ENCODE measurements at places on chromosomes 2 and 18.

DNA sequence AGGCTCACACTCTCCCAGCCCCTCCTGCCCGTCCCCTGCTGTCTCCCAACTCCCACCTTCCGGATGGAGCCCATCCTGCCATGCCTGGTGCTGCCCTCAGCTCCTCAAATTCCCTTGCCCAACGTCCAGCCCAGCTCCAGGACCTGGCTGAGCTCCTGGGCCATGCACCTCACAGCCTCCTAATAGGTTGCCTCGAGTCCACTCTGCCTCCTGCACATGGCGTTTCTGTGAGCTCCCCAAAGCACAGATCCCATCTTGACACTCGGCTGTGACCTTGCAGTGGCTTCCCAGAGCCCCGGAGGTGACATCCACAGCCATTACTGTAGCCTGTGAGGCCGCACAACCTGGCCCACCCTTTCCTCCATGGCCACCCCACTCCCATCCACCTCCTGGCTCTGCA lies 191.9 kb upstream of the SALL3 start:
- DNase-seq, result no peak

GRCh38 chr2:203569677-203570316 lies 34.7 kb upstream of the RAPH1 start:
- no peak for DNase-seq

DNA sequence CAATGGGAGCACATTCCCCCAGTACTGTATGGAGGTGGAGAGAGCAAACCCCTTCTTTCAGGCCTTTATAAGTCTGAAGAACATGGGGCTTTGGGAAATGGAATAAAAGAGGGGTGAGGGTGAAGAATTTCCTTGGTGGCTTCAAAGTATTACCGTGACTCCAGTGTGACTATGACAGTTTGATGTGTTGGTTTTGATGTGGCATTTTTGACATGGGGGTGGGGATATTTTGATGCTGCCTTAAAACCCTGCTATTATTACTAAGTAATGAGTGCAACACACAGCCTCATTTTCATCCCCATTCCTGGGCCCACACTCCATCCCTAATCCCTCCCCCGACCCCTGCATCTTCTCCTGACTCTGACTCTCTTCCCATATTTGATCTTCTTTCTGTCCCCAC lies 23.6 kb downstream of the QPCT start:
- no peak for DNase-seq

DNA sequence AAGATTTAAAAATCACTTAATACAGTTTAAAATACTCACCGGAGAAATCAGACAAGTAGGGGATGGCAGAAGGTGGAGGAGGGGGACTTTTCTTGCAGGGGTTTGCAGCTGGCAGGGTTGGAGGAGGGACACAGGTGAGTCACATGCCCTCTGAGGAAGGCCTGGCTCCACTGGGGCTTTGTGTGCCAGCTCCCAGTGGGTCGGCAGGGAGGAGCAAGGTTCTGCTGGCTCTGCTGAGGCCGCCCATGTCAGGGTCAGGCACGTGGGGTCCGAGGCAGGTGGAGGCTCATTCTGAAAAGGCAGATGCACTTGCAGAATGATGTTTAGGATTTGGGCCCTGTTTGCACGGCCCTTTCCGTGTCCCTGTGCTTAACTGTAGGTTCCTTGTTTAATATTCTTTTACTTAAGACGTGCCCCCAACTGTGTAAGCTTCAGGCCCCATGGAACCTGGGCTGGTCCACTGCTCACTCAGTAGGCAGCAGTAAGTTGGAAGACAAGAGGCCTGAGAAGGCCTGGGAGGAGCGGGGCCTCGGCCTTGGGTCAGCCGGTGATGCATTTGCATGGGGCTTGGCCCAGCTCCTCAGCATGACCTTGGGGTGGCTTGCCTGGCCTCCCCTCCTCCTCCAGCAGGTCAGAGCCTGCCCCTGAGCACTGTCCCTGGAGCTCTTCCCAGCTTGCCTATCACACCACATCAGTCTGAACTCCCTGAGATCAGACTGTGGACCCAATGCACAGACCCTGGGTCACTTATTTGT lies 141.0 kb downstream of the GLI2 start:
- DNase-seq, result no peak

GRCh38 chr2:200930947-200931626 lies 32.4 kb downstream of the ORC2 start:
- no peak for DNase-seq

DNA sequence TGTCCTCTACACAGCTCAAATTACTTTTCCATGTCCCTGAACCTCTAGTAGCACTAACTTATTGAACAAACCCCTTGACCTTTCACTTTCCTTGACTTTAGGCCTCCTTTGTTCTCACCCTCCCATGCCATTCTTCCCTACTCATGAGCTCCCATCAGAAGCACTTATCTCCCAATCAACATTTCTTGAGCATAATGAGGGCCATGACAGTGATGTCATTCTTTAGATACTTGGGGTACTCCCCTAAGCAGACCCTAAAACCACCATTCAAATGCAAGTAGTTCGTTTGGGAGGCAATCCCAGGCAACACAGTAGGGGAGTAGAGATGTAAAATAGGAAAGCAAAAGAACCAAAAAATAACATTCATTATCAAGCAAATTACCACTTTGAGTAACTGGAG lies 115.9 kb upstream of the ARHGAP28 start:
- DNase-seq, result no peak

- DNase-seq, result peak; percentile 69
Measured at GRCh38 chr18:7598167-7599047, 31.3 kb downstream of the PTPRM start.

GRCh38 chr2:134138115-134138514 lies 115.8 kb upstream of the MGAT5 start:
- DNase-seq, result peak; percentile 25

GRCh38 chr2:237660381-237660900 lies 33.1 kb downstream of the LRRFIP1 start:
- DNase-seq, result no peak

GRCh38 chr18:55316486-55317184 lies 271.4 kb downstream of the TCF4 start:
- DNase-seq, result no peak

DNA sequence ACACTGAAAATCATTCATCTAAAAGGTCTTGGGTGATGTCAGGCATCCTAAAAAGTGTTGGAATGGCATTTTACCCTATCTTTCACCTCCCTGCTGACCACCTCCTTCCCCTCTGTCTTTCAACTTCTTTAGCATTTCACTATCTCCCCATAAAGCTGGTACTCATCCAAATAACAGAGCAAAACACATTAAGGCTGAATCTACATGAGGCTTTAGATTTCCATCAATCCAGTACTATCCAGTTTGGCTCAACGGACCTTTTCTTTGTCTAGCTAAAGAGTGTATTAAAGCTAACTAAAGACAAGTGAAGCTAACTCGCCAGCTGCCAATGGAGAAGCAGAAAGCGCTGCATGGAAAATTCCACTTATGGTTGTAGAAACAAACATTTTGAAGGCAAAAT lies 122.5 kb upstream of the NCKAP5 start:
- no peak for DNase-seq

- DNase-seq, result no peak
Measured at GRCh38 chr2:219713110-219713509, 85.7 kb downstream of the SLC4A3 start.

Measured in astrocyte of the hippocampus (primary cell).